ENCODE measurements at places on chromosomes 1 and 21.

- DNase-seq, result no peak
Measured at GRCh38 chr1:221106616-221107015, 227.4 kb downstream of the HLX start.

GRCh38 chr1:163197022-163197421 is 5.7 kb downstream of the RGS5 start:
- no peak for DNase-seq

GRCh38 chr1:90142697-90143096 is 147.8 kb downstream of the ZNF326 start:
- no peak for DNase-seq

GRCh38 chr1:184791550-184791900 is 36.9 kb upstream of the EDEM3 start:
- no peak for DNase-seq

DNA sequence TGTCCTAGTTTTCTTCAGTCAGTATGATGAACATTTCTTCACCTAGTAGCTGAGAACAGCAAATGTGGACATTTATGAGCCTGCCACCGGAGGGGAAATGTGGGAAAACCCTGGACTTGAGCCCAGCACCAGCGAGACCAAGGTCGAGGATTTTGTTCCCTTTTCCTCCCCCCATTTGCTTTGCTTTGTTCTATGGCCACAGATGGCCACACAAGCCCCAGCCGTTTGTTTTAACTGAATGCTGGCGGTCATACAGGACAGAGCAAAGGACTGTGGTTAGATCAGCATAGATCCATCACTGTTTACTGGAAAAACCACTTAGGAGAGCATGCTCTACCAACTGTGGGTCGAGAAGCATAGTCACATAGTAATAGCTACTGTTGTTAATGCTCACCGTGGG is 20.9 kb downstream of the SH2D2A start:
- DNase-seq, result no peak

DNA sequence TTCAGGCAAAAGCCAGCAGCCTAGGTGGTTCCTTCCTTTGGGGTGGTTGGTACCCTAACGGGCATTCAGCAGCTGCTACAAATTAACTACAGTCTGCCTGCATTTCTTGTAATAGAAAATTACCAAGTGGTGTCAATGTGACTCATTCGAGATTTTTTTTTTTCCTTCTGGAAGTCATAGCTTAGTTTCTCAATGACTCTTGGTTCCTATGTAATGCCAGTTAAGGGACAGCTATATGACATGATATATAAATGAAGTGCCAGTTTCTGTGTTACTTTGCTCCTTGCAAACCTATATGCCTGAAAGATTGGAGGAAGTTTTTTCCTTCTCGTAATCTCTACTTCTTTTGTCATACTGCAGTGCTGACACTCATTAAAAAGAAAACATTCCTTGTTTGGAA is 2.6 kb downstream of the MGST3 start:
- DNase-seq, result peak; percentile 61

DNA sequence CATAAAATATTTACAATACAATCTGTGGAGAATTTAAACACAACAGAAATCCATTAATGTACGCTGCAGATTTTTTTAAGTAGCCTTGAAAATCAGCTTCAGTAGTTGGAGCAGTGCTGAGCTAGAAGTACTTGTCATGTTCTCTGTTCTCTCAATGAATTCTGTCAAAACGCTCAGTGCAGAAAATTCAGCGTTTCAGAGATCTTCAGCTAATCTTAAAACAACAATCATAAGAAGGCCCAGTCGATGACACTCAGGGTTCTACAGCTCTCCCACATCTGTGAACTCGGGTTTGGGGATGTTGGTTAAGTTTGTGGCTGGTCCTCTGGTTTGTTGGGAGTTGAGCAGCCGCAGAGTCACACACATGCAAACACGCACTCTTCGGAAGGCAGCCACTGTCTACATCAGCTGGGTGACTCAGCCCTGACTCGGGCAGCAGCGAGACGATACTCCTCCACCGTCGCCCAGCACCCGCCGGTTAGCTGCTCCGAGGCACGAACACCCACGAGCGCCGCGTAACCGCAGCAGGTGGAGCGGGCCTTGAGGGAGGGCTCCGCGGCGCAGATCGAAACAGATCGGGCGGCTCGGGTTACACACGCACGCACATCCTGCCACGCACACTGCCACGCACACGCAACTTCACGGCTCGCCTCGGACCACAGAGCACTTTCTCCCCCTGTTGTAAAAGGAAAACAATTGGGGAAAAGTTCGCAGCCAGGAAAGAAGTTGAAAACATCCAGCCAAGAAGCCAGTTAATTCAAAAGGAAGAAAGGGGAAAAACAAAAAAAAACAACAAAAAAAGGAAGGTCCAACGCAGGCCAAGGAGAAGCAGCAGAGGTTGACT is 161.2 kb downstream of the RUNX1 start:
- DNase-seq, result peak; percentile 93

- no peak for DNase-seq
Measured at GRCh38 chr1:6819246-6820040, 34.2 kb downstream of the CAMTA1 start.

Data from suppressor macrophage (primary cell).